ENCODE measurements at places on chromosomes 7 and 10.

DNA sequence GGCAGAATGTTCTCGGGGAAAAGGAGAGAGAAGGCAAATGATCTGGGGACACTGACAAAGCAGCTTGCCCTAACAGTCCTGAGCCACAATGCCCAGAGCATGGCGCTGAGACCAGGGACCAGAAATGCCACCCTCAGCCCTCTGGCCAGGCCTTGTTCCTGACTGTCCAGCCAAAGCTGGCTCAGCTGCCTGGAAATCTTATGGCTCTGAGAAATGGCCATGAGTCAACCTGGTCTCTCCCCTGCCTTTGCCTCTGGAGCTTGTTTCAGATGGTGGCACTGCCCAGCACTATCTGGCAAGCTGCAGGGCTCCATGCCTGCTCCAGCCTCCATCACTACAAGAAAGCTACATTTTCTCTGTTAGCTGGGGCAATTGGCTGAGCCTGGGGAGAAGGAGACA is 90.5 kb upstream of the PLXNA4 start:
- DNase-seq = no peak

- no peak for DNase-seq
These were observed 993 bp upstream of the SND1 start for GRCh38 chr7:127650847-127651555.

DNA sequence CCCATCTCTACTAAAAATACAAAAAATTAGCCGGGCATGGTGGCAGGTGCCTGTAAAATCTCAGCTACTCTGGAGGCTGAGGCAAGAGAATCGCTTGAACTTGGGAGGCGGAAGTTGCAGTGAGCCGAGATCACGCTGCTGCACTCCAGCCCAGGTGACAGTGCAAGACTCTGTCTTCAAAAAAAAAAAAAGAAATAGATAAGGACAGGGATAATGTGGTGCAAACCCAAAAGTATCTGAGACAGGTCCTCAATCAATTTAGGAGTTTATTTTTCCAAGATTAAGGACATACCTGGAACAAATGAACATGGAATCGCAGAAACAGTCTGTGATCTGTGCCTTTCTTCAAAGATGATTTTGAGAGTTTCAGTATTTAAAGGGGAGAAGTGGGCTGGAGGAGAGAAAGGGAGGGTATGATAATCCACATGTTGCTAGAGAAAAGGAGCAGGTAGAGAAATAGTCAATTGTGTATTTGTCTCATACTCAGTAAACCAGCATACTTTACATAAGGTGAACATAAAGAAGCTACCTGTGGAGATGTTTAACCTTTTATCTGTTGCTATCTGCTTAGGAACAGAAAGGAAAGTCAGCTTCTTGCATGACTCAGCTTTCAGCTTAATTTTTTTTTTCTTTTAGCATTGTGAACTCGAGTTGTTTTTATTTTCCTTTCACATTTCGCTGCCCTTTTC is 4.9 kb upstream of the MTPN start:
- DNase-seq = no peak

DNA sequence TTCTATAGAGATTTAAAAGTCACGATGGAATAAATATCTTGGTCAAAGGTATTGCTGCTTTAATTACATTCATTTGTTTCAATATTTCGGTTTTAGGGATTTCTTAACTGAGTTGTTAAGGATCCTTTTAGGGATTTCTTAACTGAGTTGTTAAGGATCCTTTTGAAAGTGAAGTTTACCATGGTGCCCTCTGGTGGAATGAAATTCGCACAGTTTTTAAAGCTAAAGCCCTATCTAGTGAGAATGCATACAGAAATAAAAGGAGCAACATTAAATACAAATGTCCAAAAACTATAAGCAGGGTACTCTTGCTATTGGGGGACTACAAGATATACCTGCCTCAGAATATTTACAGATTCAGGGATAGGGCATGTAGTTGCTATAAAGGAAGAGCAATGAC is 193.7 kb downstream of the RNLS start:
- DNase-seq = no peak
